Activated T-helper 1 cell treated with anti-CD3 and anti-CD28 coated beads, Interleukin-2, amount 50 U/mL, for 16 hours (primary cell): ENCODE measurements at places on chromosomes 5 and 9.

- no peak for DNase-seq
These were observed 1.1 kb downstream of the FKBP15 start for GRCh38 chr9:113219969-113220368.

GRCh38 chr5:95155888-95156287, 129.0 kb downstream of the MCTP1 start:
- no peak for DNase-seq

GRCh38 chr5:77427998-77428397, 64.1 kb downstream of the WDR41 start:
- DNase-seq, result no peak

DNA sequence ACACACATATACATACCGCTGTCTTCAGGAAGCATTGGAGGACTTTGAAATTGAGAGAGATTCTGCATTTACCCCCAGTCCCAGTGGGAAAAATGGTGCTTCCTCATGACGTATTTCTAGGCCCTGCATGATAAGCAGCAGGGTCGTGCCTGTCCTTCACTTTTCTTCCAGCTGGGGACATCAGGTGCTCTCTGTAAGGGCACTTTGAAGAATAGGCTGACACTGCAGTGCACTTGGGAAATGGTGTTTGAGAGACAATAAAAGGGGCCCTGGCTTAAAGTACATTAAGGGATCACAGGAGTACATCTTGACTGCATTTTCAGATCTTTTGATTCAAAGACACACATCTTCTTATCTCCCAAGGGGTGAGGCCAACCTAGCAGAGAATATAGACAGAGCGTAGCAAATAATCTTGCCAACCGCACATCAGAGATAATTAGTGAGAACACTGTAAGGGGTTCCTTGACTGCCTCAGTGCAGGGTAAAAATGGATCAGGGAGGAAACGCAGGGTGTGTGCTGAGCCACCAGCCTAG, 437.9 kb downstream of the CSNK1G3 start:
- no peak for DNase-seq

DNA sequence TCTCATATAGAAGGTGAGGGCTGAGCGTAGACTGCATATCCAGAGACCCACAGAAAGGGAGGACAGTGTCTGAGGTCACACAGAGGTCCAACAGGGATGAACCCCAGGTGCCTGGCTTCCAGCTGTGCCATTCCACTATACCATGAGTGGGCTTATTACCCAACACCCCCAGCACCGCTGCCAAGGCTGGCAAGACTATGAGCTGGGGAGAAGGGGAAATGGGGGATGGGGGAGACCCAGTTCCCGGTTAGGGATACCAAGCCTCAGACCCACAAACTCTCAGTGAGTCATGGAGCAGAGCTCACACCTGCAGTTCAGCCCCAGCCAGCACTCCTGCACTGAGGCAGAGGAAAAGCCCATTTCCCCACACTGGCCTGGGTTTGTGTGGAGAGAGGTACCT, 106.4 kb downstream of the PSD2 start:
- DNase-seq, result no peak

- no peak for DNase-seq
These were observed 6.5 kb upstream of the SSBP2 start for GRCh38 chr5:81757404-81757803.

DNA sequence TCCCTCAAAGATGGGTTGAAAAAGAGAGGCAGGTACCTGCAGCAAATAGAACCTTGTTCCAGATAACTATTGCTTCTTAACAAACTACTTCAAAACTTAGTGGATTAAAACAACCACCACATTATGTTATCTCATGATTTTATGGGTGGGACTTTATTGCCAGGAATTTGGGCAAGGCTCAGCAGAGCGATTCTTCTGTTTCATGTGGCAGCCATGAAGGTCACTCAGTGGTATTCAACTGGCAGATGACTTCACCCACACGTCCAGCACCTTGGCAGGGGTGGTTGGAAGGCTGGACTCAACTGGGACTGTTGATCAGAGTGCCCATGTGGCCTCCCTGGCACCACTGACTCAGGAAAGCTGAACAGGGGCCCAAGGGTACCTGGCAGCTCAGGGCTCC, 112.0 kb downstream of the HSD17B3 start:
- no peak for DNase-seq

GRCh38 chr9:112012026-112012902, 115.7 kb downstream of the UGCG start:
- no peak for DNase-seq

DNA sequence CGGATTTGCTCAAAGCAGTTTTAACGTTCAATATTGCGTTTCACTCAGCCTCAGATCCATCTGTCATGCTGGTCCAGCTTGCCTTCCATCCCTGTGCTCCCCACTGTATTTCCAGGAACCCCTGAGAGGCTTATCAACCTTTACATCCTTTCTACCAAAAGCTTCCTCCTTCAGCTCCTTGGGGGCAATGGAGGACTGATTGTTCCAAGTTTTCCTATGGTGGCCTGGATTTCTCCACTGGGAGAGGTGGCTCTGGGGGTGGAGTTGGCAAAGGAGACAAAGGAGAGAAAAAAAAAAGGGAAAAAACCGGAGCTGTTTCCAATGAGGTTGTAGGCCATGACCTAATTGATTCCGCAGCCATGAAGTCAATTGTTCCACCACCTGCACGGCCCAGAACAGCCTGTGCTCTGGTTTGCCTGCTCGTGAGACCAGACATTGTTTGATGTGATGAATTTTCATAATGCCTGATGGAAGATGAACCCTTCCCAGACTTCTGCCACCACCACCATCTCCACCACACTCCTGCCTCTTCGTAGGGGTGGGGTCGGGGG, 54.1 kb downstream of the ABLIM3 start:
- DNase-seq, result no peak

DNA sequence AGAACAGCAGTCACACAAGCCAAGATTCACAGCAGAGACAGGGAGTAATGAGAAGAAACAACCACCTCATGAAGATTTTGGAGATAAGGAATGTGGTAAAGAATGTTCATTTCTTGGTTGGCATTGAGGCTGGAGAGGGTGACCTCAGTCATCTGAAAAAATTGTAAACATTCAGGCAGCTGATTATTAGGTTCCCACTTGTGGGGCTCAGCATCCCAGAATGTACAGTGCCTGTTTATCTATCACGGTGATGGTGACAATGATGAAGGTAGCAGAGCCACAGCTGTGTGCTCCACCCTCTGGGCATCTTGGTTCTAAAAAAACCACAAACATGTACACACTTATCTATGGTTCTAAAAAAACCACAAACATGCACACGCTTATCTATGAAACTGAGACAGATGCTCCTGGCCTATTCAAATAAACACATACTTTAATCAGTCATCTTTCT, 143.9 kb upstream of the MOCS2 start:
- no peak for DNase-seq

GRCh38 chr9:79165020-79165780, 406.6 kb upstream of the TLE4 start:
- DNase-seq, result no peak

DNA sequence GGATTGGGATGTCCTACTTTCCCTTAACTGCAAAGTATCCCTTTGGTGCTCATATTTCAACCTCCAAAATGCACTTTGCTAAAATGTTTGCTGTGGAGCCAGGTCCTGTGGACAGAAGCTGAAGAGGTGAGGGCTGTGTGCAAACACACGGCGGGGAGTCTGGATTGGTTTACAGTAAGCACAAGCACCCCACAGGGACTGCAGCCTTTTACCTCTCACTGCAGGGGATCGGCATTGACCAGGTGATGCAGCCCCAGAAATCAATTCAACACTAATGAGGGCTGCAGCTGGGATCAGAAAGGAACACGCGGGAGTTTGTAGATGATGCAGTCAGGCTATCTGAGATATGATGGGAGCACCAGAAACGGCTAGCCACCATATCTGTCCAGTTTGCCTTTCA, 450.9 kb downstream of the CCDC171 start:
- DNase-seq, result no peak

DNA sequence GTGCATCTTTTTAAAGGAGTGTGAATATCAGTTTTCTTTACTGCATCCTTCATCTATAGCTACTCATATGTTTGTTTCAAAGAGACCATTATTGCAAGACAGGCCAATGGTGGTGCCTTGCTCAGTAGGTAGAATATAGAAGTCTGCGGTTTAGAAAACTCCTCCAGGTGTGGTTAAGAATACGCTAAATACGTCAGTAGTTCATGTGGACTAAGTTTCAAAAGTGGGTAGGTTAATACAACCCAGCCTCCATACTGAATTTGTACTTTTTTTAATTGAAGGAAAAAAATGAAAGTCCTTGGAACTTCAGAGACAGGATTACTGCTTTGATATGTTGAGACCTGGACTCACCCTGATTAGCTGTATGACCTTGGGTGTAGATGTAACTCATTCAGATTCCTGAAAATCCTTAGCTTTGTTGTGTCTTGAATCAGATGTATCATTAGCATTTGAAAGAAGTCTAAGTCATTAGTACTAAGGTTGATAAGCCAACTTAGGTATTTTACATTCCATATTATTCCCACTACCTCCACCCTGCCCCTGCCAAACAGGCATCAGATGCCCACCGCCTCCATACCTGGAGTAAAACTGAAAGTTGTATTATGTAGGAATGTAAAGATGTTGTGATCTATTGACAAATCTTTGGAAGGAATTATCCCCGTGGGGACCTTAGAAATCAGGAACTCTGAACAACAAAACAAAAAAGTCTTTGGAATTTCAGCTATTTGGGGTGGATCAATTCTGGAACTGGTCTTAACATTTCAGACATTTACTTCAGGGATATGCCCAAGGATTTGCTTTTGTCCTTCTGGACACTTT, 6.1 kb downstream of the BASP1 start:
- no peak for DNase-seq

- DNase-seq, result no peak
These were observed 31.5 kb downstream of the TTC1 start for GRCh38 chr5:160040471-160040835.

- no peak for DNase-seq
These were observed 15.9 kb downstream of the SRD5A1 start for GRCh38 chr5:6649186-6649585.

- DNase-seq, result no peak
These were observed 44.3 kb upstream of the UGCG start for GRCh38 chr9:111852291-111852690.

- DNase-seq, result no peak
These were observed 271.2 kb upstream of the IRX2 start for GRCh38 chr5:3022665-3023064.

DNA sequence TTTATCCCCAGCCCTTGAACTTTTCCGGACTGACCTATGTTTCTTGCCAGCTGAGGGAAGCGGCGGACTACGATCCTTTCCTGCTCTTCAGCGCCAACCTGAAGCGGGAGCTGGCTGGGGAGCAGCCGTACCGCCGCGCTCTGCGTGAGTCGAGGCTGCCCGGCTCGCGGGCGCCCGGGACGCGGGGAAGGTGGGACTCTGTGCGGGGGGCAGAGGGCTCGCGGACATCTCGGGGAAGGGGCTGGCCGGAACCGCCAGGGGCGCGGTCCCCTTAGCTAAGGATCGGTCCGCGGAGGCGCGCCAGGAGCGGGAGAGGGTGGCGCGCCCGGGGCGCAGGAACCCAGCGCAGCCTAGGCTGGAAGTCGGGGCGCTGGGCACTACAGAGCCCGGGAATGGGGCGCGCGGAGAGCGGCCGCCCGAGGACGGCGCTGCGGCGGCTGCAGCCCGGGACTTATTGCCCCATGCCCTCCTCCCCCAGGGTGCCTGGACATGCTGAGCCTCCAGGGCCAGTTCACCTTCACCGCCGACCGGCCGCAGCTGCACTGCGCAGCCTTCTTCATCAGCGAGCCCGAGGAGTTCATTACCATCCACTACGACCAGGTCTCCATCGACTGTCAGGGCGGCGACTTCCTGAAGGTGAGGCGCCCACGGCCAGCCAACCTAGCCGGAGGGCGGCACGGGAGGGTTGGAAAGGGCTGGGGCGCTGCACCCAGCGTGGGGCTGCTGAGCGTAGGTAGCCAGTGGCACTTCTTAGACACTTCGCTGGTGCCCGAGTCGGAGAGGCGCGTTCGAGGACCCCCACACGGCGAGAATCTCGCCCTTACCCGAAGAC, 922 bp downstream of the CRHBP start:
- no peak for DNase-seq

- DNase-seq, result no peak
These were observed 11.6 kb downstream of the ANP32B start for GRCh38 chr9:97994703-97995102.

DNA sequence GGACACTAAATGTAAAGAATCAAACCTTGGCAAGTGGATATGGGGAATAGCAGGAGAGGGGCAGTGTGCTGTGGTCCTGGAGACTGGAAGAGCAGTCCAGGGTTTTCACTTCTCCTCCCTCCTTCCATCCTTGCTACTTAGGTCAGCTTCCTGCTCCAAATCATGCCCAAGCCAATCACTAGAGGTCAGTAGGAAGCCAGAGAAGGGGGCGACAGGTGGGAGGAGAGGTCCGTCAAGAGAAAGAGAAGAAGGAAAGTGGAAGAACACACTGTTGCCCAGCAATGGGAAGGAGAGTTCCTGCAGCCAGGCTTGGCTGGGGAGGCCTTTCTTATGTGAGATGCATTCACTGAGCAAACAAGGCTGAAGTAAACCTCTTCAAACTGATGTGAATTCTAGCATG, 289.6 kb downstream of the DTWD2 start:
- DNase-seq, result no peak

DNA sequence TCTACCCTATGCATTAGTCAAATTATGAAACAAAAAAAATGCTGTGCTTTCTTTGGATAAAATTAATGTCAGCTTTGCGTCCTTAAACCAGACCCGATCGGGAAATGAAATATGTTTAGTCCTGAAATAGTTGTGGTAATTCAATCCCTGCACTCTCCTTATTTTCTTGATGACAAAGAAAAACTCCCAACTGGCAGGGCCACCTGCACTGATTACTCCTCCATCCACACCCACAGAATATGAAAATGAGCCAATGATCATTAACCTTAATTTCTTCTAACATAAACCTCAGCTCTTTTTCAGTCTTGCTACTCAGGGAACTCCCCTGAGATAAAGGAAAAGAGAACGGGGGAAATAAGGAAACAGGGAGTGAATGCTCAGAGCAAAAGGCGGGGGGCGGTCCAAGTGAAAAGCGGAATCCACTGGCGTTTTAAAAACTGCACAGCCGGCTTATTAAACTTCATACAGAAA, 245.3 kb downstream of the BNC2 start:
- DNase-seq, result no peak

DNA sequence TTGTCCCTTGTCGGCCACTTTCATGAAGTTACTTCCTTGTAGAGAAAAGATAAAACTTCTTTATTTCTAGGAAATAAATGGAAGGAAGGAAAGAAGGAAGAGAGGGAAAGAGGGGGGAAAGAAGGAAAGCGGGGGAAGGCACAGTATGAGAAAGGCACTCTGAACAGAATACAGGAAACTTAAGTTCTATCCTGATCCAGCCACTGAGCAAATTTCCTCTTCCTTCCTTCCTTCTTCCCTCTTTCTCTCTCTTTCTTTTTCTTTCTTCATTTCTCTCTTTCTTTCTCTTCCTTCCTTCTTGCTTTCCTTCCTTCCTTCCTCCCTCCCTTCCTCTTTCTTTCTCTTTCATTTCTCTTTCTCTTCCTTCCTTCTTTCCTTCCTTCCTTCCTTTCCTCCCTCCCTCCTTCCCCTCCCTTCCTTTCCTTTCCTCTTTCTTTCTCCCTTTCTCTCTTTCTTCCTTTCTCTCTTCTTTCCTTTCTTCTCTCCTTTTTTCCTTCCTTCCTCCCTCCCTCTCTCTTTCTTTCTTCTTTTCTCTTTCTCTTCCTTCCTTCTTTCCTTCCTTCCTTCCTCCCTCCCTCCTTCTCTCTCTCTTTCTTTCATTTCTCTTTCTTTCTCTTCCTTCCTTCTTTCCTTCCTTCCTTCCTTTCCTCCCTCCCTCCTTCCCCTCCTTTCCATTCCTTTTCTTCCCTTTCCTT, 240.2 kb upstream of the BRINP1 start:
- no peak for DNase-seq

GRCh38 chr5:40001796-40002195, 577.0 kb upstream of the DAB2 start:
- no peak for DNase-seq

GRCh38 chr5:175222621-175223020, 221.4 kb downstream of the DRD1 start:
- no peak for DNase-seq
